ENCODE measurements at places on chromosomes 6 and 20. TPM values are rescaled to one million over a fixed set of nuclear protein-coding genes. Genes with fewer than 3 reads are reported as not detected.

DNA sequence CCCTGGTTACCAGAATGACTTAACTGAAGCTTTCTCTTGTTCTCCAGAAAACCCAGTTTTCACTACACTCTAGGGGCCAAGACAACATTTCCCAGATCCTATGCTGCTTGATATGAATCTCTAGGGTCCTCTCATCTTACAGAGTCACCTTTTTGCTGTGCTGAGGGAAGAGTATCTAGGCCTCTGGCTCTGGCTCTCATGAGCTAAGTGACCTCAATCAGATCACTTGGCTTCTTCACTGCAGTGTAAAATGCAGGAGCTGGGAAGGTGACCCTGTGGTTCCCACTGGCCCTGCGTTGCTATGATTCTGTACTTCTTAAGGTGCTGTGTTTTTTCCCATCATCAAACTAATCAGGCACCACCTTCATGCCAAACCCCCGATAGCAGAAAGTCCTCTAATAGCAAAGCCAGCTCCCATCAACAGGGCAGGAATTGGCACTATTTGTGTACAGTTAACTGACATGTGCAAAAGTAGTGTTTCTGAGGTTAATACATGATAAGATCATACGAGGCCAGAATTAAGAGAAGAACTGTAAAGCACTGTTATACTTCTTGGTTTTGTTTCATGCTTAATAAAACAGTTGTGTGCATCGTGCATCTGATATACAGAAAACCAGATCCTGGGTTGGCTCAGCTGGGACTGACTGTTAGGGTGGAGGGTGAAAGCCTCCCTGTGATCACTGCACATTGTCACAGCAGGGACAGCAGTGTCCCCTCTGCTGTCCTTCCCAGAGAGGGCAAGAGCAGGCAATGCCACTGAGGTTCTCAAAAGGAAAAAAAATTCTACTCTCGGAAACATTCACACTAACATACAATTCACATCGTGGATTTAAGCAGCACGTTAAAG is 46.7 kb downstream of the CNKSR3 start:
- no peak for DNase-seq

DNA sequence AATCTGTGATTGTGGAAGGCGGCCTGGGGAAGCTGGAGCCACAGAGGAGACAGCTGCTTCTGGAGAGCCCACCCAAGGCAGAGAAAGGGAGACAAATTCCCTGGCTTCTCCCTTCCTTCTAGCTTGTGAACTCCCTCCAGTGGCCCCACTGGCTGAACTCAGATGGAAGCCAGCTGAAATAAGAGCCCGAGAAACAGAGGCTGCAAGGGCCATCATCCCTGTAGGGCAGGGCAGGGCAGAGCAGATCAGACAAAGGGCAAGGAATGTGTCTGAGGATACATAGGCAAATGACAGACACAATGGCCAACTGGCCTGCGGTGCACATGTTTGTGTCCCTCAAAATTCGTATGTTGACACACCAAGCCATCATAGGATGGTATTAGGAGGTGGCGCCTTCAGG is 25.3 kb downstream of the MDFI start:
- DNase-seq = no peak

DNA sequence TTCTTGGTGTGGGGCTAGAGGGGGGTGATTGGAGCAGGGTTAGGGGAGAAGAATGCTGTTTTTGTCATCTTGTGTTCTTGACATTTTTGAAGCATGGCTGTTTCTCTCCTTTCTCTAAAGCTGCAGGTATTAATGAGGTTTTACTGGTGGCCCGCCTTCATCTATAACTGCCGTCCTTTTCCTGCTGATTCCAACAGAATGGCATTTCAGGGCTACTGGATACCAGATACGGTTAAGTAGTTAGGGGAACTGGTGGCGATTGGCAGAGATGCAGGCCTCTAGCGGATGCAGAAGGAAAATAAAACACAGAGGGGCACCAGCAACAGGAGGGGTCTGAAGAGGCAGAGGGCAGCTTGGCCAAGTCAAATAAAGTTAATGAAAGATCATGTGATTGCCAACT is 89.7 kb upstream of the EEF1E1 start:
- DNase-seq = no peak

GRCh38 chr6:34484899-34485298 is 19.0 kb downstream of the PACSIN1 start:
- DNase-seq = no peak

GRCh38 chr6:132210886-132211563 is 190.2 kb downstream of the MOXD1 start:
- DNase-seq = no peak

- DNase-seq = no peak
Measured at GRCh38 chr6:35710241-35710847, 21.6 kb upstream of the FKBP5 start.

Gene OVOL2
- 25.3 TPM for total RNA-seq

Gene TRIM40
- total RNA-seq = not detected

Gene CYP39A1
- total RNA-seq = 5.3 TPM

Gene RAB44
- 1.3 TPM for total RNA-seq
